ENCODE measurements at places on chromosomes 5 and 9.

GRCh38 chr9:125758986-125759763 lies 12.0 kb downstream of the PBX3 start:
- no peak for DNase-seq
- H3K4me3 ChIP-seq, result no peak overlapping the region
- no peaks in the 10 kb centered on the region for H3K4me1 ChIP-seq
- H3K27me3 ChIP-seq, result no peaks in the 10 kb centered on the region
- H3K36me3 ChIP-seq, result no peaks in the 10 kb centered on the region

- no peaks in the 10 kb centered on the region for H3K27me3 ChIP-seq
- no peaks in the 10 kb centered on the region for H3K36me3 ChIP-seq
- DNase-seq, result no peak
- no peaks in the 10 kb centered on the region for H3K4me1 ChIP-seq
Observed at GRCh38 chr5:150245111-150245789, 44.3 kb downstream of the CAMK2A start.

DNA sequence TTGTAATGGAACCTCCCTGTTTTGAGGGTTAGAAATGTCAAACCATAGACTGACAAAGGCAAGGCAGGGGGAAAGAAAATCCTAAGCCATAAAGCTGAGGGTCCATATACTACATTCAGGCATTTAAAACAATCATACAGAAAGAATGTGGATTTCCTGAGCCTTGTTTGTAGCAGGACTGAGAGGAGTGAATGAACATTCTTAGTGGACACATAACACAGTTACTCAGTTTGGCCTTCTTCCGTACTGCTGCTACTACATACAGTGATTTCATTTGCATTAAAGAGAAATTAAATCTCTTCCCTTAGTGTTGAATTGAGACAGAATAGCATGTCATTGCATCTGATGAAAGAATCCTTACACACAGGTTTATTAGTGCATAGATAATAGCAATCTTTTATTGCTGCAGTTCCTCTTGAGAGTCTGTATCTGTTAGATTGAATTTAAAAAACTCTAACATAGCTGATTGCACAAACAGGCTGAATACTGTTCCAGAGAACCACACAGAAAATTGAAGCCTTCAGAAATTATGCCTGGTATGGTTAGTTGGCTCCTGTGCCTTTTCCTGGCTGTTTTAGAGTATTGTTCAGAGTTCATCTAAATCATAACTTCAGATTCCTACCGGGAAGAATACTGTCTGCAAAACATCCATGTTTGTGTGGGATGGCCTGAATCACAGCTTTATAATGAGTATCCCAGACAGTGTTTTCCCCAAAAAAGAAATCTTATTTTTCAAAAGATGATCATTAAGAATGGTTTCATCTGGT lies 2.0 kb upstream of the MTX3 start:
- H3K4me1 ChIP-seq, result peaks cover 18% of the 10 kb centered on the region
- no peaks in the 10 kb centered on the region for H3K36me3 ChIP-seq
- H3K4me3 ChIP-seq, result no peak overlapping the region
- no peak for DNase-seq
- H3K27ac ChIP-seq, result no peak overlapping the region

GRCh38 chr5:135222771-135223170 lies 176.3 kb downstream of the MACROH2A1 start:
- H3K36me3 ChIP-seq, result no peaks in the 10 kb centered on the region
- no peaks in the 10 kb centered on the region for H3K4me1 ChIP-seq
- H3K4me3 ChIP-seq, result no peak overlapping the region

- H3K36me3 ChIP-seq, result no peaks in the 10 kb centered on the region
- DNase-seq, result no peak
- no peaks in the 10 kb centered on the region for H3K27me3 ChIP-seq
- H3K4me1 ChIP-seq, result no peaks in the 10 kb centered on the region
- H3K4me3 ChIP-seq, result no peak overlapping the region
Observed at GRCh38 chr9:24464319-24464951, 81.3 kb downstream of the IZUMO3 start.

DNA sequence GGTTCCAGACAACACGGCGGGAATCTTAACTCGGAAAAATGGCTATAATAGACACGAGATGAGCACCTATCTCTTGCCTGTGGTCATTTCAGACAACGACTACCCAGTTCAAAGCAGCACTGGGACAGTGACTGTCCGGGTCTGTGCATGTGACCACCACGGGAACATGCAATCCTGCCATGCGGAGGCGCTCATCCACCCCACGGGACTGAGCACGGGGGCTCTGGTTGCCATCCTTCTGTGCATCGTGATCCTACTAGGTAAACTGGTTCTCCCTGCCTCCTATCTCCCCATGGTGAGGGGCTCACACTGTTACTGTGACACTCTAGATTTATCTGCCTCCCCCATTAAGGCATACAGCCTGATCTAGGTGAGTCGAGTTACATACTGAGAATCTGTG lies 124.2 kb downstream of the CDH6 start:
- H3K27ac ChIP-seq, result no peak overlapping the region
- no peak overlapping the region for H3K4me3 ChIP-seq
- H3K36me3 ChIP-seq, result no peaks in the 10 kb centered on the region

DNA sequence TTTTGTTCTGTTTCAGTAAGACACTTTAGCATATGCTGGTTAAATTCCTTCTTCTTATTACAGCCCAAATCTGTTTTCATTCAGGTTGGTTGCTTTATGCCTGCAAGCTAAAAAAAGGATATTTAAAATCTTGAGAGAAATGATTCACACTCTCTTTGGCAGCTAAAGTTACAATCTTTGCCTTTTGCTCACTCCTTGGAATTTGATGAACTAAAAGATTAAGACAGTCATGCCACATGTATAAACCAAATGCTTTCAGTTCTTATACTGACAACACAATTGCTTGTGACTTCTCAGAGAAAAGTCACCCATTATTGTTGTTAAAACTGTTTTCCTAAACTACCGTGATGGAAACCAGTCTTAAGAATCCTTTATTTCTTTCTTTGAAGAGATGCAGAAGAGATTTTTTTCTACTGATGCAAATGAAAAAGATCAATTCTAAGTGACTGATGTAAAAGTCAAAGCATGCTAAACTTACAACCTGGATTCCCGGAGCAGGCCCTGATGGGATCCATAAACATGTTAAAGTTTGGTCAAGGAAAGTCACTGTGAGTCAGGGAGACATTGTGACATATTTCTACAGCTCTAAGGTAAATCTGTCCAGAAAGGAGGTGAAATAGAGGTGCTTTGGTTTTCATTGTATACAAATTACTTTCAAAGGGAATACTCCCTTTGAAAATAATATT lies 144.2 kb upstream of the CDH10 start:
- no peak overlapping the region for H3K4me3 ChIP-seq
- DNase-seq, result no peak
- H3K36me3 ChIP-seq, result no peaks in the 10 kb centered on the region
- no peaks in the 10 kb centered on the region for H3K27me3 ChIP-seq
- H3K4me1 ChIP-seq, result no peaks in the 10 kb centered on the region
- H3K27ac ChIP-seq, result no peak overlapping the region
